EH (cell line): ENCODE measurements at places on chromosomes 1 and 21.
A peak's percentile ranks its signal among the peaks of the same experiment; 100 is the strongest.

DNA sequence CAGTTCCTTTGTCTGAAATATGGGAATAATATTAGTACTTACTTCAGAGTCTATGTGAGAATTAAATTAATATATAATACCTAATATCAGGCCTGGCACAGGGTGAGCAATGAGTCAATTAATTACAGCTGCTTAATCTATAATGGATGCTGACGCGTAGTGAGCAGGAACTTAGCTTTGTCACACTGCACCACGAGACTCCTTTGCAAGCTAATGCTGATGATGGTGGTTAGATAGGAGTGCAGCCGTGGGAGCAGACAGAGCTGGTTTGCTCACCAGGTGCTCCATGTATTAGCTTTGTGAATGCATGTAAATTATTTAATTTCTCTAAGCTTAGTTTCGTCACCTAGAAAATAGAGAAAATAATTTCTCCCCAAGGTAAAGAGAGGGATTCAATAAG is 35.1 kb downstream of the KCNJ15 start:
- DNase-seq: no peak

GRCh38 chr1:68173936-68174737 is 58.2 kb downstream of the WLS start:
- DNase-seq: peak; percentile 95

GRCh38 chr1:42913426-42914091 is 45.1 kb downstream of the SLC2A1 start:
- DNase-seq: peak; percentile 82

DNA sequence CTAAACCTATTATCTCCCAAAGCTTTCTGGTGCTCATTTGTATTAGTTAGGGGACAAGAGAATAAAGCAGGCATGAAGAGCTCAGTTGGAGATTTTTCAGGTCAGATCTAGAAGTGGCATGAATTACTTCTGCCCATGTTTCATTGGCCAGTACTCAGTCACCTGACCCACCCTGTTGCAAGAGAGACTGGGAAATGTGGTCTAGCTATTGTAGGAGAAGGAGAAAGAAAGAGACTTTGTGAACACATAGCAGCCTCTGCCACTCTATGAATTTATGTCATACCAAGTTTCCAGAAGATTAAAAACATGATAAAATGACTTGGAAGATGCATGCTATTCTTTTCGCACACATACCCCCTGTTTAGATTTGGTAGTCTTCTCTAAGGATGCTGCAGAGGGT is 302.3 kb upstream of the RUNX1 start:
- no peak for DNase-seq

- no peak for DNase-seq
Observed at GRCh38 chr1:175134500-175134899, 58.1 kb downstream of the KIAA0040 start.

GRCh38 chr1:118322331-118322730 is 137.3 kb upstream of the SPAG17 start:
- DNase-seq: no peak

- DNase-seq: no peak
Observed at GRCh38 chr1:167518331-167518700, at the start of gene CD247. TSS of gene CD247 (minus strand) at chr1:167518529. CDS start at chr1:167518465, 64 bp downstream.
